ENCODE measurements at places on chromosomes 7 and 10.
A peak's percentile ranks its signal among the peaks of the same experiment; 100 is the strongest.

DNA sequence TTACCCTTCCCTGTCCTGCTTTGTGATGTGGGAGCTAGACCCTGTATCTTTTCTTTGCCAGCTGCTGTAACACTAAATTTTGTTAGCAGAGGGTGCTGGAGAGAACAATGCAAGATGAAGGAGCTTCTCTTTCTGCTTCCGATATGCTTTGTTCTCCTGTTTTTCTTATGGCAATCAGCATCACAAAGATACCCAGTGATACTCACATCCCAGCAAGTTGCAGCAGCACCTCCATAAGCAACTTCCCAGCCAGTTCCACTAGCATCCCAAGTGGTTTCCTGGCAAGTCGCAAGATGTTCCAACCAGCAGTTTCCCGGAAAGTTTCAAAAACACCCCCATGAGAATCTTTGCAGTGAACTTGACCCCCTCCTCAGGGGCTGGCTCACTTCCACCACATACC, 148.6 kb downstream of the IMMP2L start:
- DNase-seq = no peak

GRCh38 chr7:27155816-27156507, 513 bp downstream of the HOXA7 start:
- DNase-seq = no peak

DNA sequence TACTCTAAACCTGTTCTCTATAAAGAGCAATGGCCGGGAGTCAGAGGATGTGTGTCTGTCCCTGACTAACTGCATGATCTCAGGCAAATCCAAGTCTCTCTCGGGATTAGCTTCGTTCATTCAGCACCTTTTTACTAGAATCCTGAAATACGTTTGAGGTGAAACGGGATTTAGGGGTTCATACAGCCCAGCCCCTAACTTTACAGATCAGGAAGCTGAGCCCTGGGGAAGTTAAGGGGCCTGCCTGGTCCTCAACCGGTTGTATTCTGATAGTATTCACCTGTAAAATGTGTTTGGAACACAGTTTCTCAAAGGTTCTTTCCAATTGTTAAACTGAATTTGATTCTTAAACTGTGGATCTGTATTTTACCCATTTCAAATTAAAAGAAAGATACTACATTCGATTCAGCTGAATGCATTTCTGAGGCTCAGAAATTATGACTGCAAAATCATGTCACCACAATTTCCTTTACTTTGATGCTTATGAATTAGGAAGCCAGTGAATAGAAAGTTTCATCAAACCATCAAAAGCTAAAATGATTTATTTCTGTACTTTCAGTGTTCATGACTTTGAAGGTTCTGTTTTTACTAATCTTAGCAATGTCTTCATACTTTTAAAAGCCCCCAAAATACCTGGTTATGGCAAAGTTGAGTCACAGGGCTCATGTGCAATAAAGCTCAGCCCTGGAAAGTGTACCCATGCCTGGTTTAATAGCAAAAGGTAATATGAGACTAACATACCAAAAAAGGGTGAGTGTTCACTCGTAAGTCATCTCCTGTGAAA, 28.9 kb upstream of the EZH2 start:
- no peak for DNase-seq

DNA sequence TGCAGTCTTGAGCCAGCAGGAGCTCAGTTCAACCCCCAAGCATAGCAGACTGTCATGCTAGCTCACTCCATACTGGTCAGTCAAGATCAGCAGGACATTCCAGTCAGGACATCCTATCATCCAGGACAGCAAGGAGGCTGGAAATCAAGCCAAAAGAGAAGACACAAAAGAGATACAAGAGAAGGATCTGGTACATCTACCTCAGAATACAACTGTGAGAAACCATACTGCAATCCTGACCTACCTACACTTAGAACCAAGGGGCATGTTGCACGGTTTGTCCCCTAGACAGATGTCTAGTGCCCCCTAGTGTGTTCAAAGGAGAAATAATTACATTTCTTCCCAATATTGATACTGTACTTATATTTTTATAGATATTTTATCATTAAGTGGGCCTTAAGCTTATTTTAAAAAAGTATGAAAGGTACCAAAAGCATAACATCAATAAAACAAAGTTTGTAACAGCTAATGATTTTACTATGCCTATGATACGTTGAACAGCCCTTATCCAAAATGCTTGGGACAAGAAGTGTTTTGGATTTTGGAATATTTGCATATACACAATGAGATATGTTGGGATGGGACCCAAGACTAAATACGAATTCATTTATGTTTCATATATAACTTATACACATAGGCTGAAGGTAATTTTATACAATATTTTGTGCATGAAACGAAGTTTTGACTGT, 26.7 kb downstream of the ERCC6 start:
- DNase-seq = peak; percentile 41

DNA sequence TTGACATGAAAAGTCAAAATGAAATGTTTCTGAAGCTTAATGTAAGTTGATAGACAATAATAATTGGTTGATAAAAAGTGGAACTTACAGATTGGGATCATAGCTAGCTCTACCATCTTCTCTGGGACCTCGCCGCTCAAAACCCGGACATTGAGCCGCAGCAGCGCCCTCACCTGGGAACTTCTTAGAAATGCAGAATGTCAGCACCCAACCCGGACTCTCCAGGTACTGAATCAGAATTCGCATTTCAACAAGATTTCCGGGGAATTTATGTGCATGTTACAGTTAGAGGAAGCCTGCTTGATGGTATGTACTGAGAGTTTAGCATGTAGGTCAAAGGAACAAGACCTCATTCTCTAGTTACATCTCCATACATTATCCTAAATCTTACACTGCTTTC, 36.7 kb upstream of the ABLIM1 start:
- no peak for DNase-seq

DNA sequence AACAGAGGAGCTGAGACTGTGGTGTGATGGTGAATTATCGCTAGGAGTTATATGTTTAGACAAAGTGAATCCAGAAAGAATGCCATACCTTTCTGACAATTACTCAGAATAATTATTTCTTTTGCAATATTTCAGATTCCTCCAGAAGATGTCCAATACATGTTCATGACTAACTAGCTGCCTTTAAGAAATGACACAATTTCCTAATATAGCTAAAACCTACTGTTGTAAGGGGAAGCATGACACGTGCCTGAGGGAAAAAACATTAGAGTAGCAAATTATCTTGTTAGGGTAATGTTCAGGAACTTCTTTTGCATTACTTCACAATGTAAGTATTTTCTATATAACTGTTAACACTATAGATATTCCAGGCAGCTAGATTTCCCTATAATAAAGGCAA, 150.3 kb downstream of the COL28A1 start:
- no peak for DNase-seq

GRCh38 chr7:14073988-14074387, 84.5 kb upstream of the ETV1 start:
- DNase-seq = no peak

- no peak for DNase-seq
Observed at GRCh38 chr7:3995187-3995586, 686.9 kb upstream of the FOXK1 start.

- no peak for DNase-seq
Observed at GRCh38 chr7:29957521-29958310, 31.9 kb downstream of the SCRN1 start.

- no peak for DNase-seq
Observed at GRCh38 chr7:84113286-84113685, 81.3 kb downstream of the SEMA3A start.

DNA sequence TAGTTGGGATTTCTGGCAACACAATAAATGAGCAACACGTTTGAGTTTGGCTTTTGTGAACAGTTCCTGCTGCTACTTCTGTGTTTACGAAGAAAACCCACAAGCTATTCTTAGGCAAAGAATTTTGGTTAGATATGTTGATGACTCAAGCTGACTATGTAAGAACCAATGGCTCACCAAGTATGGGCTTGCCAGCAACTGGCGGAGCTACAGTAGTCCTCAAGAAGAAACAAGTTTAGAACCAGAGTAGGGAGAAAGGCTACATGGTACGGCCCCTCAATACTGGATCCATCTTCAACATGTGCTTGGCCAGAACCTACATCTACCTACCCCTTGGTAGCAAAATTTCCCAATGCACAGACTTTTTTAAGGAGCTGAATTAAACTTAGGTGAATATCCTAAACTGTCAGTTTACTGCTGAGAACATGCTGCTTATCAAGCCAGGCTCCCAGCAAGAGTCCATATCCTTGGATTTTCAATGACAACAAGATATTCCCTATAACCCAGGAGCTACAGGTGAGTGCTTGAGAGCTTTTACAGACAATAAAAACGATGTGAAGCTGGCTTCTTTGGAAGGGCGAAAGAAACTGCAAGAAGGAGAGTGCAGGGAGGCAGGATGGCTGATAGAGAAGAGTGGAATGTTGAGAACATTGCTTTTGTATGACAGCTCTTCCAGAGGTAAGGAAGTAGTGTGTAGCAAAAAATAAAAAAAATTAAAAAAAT, 74.3 kb upstream of the ASAH2 start:
- peak; percentile 81 for DNase-seq

DNA sequence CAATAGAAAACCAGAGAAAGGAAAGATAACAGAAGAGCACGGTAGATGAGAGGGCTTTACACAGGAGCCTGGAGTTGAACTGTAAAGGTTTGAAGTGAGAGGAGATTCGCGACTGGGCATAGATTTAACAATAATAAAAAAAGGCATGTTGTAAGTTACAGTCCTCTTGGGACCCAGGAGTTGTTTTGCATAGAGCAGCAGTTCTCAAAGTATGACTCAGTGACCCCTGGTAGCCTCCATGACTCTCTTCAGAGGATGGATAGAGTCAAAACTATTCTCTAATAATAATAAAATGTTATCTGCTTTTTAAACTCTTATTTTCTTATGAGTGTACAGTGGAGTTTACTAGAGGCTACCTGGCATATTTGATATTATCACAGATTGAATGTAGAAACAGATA, 262.3 kb downstream of the SORCS3 start:
- no peak for DNase-seq

DNA sequence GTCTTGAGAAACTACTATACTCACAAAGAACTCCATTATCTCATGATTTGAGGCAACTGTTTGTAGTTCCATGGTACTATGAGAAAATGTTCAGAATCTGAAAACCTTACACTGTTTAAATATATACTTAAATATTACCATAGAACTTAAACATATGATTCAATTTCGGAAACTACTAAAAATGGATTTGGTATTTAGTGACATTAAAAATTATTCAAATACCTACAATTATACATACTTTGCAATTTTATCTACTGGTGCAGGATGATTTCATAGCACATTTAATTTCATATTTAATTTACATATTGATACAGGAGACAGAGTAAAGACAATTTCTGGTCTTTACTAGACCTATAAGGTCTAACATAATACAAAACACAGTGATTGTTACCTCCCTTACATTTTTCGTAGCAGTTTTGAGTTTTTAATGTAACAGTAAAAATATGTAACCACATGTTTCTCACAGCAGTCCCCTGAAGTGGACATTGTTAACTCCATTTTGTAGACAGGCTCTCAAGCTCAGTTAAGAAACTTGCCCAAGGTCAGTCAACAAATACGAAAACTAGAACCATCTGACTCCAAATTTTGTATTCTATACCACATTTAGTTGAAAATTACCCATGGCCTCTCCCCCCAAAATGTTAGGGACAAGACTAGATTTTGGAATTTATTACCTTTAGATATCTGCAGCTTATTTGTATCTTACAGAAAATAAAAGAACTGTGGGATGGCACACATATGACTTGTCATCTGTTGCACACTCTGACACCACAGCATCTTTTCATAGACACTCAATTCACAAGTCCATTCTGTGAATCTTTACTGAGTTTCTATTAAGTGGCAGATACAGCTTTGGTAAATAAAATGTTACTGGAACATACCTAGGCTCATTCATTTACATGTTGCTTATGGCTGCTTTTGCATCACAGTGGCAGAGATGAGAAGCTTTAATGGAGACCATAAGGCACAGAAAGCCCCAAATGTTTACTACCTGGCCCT, 36.8 kb downstream of the MTPN start:
- DNase-seq = no peak

GRCh38 chr10:89853781-89854191, 152.4 kb downstream of the KIF20B start:
- no peak for DNase-seq

GRCh38 chr7:115047958-115048720, 126.2 kb downstream of the MDFIC start:
- DNase-seq = no peak

DNA sequence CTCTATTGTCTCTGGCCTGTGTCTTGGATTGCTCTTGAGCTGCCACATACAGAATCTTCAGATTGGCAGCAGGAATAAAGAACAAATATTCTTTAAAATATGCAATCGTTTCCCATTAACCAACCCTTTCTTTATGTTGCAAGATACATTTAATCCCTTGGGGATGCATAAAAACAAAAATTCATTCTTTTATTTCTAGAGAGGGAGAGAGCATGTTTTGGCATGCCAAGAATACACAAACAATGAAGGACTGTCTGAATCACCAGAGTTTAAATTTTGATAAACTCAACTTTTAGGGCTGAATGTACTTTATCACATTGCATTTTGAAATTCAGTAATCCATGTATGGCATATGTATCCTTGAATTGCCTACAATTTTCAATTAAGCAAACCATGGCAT, 154.3 kb upstream of the SEMA3D start:
- no peak for DNase-seq

GRCh38 chr7:7521259-7521658, 14.4 kb downstream of the COL28A1 start:
- DNase-seq = no peak

GRCh38 chr10:128316121-128316726, 190.0 kb upstream of the MKI67 start:
- no peak for DNase-seq

DNA sequence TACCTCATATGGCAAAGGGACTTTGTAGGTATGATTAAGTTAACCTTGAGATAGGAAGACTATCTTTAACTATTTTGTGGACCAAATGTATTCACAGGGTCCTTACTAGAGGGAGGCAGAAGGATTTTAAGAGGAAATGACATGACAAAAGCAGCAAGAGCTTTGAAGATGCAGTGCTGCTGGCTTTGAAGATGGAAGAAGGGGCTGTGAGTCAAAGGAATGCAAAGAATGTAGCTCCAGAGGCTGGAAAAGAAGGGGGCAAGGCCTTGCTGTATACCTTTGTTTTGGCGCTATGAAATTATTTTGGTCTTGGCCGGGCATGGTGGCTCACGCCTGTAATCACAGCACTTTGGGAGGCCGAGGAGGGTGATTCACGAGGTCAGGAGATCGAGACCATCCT, 3.2 kb upstream of the NRBF2 start:
- DNase-seq = no peak

All from RCC 7860 (cell line).